NCI-H1417 treated with DMSO at 0.1 percent for 48 hours (cell line): ENCODE measurements at places on chromosomes 11 and 22.

- DNase-seq, result no peak
These were observed 10.0 kb upstream of the RELT start for GRCh38 chr11:73366265-73366610.

DNA sequence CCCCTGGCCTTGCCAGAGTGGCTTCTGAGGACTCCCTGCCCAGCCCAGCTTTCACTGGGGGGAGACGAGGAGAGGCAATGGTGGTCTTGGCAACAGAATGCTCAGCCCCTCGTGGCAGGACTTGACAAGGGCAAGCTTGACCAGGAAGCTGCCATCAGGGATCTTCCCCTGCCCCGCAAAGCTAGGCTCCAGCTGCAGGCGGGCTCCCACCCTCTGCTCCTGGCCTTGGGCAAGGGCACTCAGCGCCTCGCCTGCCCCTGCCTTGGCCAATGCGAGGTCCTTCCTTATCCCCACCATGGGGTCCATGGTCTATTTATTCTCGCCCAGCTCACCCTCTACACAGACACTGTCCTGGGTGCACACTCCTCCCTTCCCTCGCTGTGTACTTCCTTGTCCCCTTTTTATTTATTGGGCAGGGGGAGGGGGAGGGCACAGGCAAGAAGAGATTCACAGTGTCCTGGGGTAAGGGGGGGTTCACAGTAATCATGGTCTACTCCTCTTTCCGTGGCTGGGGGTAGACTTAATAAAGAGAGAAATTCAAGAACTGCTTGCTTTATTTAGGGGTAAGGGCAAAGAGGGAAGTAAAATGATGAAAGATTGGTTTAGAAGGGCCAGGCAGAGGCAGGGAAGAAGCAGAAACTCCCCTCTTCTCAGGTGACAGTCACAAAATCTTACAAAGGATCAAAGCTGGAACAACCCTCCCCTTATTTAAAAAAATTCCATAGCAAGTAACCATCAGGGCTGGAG lies 1.6 kb downstream of the GPHA2 start:
- DNase-seq, result no peak

DNA sequence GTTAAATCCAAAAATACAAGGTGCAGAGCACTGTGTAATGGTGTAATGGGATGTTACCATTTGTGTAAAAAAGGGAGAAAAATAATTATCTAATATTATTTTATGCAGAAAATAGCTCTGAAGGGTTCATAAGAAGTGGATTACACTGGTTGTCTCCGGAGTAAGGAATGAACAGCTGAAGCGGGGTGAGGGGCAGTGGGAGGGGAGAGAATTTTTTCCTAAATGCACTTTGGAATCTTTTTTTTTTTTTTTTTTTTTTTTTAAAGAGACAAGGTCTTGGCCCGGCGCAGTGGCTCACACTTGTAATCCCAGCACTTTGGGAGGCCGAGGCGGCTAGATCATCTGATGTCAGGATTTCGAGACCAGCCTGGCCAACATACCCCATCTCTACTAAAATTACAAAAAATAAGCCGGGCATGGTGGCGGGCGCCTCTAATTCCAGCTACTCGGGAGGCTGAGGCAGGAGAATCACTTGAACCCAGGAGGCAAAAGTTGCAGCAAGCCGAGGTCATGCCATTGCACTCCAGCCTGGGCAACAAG lies 6.8 kb upstream of the POLR3H start:
- no peak for DNase-seq

DNA sequence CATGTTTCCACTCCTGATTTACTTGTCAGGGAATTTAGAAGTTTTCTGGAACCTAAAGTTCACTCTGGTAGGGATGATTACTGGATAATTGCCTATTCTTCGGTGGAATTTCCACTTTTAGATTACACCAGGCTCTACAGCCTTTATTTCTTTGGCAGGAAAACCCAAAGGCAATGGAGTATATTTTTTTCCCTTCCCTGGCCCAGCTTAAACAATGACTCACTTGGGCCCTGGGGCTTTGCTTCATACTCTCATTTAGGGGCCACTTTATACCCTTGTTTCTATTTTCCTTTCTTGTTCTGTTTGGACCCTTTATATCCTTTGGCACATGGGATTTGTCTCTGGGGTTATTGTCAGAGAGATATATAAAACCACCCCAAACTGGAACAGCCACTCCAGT lies 114.7 kb downstream of the CSTPP1 start:
- no peak for DNase-seq

DNA sequence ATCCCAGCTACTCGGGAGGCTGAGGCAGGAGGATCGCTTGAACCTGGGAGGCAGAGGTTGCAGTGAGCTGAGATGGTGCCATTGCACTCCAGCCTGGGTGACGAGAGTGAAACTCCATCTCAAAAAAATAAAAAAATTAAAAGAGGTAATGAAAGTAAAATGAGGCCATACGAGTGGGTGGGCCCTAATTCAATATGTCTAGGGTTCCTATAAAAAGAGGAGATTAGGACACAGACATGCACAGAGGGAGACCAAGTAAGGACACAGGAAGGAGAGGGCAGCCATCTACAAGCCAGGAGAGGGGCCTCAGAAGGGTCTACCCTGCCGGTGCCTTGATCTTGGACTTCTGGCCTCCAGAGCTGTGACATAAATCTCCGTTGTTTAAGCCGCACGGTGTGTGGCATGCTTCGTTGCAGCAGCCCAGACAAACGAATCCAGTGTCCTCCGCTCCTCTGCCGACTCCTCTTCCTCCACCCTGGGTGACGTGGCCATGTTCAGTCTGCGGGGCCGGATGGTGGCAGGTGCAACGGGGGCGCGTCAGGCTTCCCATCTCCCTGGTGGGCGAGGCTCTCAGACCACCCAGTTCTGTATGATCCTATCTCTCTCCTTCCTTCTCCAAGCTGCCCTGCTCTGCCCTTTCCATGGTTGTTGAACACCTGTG lies 51.6 kb upstream of the PARVG start:
- no peak for DNase-seq

GRCh38 chr11:2315395-2316168 lies 13.8 kb downstream of the TSPAN32 start:
- DNase-seq, result no peak

DNA sequence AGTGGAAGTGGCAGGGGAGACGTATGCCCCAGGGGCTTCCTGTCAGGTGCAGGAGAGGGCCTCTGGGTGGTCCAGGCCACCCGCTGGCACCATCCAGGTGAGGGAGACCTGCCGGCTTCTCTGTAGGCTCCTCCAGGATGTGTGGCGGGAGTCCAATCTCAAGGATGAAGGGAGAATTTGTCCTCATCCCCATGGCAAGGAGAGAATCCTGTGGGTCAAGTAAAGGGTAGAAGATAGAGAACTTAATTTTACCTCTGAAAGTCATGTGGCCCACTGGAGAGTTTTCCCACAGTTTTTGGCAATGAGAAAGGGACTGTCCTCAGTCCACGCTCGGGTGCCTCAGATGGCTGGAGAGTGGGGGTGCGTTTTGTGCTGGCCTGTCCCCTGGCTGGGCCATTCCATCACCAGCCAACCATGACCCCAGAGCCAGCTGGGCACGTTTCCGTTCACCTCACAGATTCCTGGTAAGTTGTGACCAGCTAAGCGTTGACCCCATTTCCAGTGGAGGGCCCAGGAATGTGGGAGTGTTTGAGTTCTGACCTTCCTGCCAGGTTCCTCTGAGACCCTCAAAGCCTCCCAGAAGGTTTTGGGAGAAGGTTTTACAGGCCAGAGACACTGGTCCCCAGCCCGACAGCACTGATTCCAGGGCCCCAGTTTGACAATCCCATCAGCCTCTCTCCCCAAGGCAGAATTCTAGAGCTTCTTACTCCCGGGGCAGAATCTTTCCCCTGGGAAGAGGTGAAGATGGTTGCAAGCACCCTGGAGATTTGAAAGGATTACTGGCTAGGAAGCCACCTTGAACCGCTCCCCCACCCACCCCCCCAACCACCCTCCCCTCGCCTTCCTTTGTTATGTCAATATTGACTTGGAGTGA lies 2.6 kb downstream of the OVOL1 start:
- DNase-seq, result no peak

GRCh38 chr22:26923531-26923930 lies 266.1 kb downstream of the MIAT start:
- DNase-seq, result no peak

DNA sequence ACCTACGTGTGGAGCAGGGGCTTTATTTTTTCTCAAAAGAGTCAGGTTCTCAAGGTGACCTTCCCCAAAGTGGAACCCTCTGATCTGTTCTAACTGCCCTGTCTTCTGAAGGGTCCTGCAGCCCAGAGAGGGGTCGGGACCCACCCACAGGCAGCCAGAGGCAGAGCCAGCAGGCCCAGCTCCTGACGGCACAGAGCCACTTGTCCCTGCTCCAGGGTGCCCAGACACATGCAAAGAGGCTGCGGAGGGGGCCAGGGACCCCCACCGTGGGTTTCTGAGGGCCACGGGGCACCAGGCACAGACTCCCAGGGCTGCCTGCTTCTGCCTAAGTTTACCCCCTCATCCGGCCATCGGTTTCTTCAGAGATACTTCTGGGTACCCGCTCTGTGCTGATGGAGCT lies 37.1 kb downstream of the FLRT1 start:
- DNase-seq, result no peak

GRCh38 chr22:44600207-44600785 lies 101.7 kb upstream of the PRR5 start:
- DNase-seq, result no peak

- no peak for DNase-seq
These were observed 24.2 kb downstream of the A4GALT start for GRCh38 chr22:42696331-42696967.

DNA sequence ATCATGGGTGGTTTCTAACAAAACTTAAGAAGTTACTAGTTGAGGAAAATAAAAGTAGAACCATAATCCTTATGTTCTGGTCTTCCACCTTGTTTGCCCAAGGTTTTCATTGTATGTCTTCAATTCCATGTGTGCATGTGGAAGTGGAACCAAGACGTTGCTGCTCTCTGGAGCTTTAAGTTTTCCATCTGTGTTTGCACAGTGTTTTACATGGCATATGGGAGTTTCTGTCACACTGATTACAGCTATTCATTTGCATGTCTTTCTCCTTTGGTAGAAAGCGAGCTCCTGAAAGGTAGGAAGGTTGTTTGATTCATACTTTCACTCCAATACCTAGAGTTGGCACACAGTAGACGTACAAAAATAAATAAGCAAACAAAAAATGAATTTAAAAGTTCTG lies 112.6 kb upstream of the LUZP2 start:
- no peak for DNase-seq
